Stimulated activated CD8-positive, alpha-beta memory T cell treated with anti-CD3 and anti-CD28 coated beads, Interleukin-2, amount 100 ng/mL, for 48 hours (primary cell): ENCODE measurements at places on chromosomes 6 and 20.
A peak's percentile ranks its signal among the peaks of the same experiment; 100 is the strongest.

DNA sequence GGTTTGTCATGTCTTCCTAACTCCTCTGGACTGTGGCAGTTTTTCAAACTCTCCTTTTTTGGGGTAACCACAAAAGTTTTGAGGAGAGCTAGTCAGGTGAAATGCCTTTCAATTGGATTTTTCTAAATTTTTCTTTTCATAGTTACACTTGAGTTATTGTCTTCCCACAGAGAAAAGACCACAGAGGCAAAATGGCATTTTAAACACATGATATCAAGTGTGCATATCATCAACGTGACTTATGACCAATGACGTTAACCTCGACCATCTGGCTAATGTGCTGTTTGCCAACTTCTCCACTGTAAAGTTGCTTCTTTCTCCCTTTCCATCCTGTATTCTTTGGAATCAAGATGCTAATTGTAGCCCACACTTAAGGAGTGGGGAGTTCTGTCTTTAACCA, 41.3 kb upstream of the SNAP25 start:
- DNase-seq = no peak

DNA sequence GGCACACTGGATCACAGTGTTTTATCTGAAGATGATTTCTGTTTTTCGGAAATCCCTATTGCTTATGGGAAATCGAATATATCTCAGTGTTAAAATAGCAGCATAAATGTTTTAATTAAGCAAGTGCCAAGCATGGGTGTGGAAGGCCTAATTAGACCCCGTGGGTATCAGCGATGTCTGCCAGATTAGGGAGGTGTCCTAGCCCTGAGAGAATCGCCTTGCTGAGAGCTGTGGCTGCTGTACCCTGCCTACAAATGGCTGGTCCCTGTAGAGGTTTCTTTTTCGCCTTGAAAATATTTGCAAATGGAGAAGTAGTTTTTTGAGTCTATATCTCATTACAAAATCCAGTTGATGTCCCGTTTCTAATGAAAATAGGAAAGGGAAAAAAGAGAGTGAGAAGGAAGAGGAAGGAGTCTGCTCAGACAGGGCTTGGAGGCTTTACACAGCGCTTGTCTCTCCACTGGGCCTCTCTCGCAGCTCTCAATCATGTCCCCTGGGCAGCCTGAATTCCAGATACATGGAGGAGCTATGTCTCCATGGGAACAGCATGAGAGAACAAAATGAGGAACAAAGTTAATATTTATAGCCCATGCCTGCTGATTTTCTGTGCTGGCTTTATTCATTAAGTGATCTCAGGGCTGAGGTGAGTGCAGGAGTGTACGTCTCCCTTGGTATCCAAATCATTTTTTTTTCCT, 35.2 kb upstream of the BCLAF1 start:
- DNase-seq = no peak

DNA sequence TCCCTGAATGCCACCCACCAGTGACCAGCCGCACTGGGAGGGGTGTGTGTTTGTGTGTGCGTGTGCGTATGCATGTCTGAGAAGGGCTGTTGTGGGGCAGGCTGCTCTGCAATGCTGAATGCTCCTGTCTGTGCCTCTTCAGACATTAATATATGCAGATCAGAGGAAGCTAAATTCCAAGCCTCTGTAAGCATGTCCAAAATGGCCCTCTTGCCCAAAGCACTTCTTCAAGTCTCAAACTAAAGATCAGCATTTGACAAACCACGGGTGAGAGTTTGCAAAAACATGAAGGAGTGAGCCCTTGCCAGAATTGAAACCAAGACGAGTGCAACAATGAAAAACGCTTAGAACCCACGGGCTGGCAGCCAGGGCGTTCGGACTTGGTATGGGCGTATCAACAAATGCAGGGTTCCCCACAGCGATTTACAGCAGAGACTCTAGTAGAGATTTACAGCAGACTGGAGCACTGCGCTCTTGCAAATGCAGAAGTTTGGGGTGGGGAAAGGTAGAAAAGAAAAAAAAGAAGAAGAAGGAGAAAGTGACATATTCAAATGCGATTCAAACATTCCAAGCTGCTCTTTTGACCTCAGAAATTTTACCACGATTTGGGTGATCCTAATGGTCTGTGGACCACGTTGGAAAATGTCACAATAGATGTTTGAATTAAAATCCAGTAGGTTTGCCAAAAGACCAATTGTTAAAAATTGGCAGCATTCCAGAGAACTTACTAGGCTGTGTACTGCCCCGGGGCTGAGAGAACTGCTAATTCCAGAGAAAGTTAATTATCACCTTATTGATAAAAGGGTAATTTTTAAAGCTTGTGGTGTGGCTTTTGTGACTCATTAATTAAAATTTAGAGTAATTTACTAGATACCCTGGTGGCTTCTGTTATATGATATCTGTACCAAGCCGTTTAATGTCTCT, 3.5 kb downstream of the SCML4 start:
- peak; percentile 16 for DNase-seq

DNA sequence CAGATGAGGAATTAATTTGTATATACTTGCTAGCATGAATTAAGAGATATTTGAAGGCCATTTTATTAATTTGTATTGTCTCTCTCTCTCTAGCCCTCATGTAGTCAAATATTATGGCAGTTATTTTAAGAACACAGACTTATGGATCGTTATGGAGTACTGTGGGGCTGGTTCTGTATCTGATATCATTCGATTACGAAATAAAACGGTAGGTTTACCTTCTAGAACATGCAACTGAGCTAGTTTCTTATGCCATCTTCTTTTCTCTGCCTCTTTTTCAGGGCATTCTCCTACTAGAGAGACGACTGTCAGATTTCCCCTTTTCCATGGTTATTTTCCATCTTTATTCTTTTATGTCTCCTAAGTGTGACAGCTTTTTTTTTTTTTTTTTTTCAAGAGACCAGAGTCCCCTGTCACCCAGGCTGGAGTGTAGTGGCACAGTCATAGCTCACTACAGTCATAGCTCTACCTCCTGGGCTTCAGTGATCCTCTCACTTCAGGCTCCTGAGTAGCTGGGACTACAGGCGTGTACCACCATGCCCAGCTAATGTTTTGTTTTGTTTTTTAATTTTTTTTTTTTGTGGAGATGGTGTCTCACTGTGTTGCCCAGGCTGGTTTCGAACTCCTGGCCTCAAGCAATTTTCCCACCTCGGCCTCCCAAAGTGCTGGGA, 15.6 kb downstream of the STK4 start:
- no peak for DNase-seq

DNA sequence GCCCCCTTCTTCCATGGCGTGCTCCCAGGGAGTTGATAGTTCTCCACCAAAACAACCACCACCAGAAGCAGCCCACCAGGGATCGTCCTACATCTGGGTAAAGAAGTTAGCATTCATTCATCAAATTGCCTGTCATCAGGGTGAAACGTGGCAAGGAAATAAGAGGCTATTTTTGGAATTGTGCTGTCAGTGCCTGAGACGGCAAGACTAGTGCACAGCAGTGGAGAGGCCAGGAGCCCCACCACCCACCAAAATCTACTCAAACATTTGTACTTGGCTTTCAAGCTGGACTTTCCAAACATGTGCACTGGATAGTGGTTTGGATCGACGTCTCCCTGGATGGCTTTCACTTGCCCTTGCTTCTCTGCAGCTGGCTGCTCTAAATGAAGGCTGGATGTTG, 44.8 kb downstream of the TXNDC5 start:
- no peak for DNase-seq

DNA sequence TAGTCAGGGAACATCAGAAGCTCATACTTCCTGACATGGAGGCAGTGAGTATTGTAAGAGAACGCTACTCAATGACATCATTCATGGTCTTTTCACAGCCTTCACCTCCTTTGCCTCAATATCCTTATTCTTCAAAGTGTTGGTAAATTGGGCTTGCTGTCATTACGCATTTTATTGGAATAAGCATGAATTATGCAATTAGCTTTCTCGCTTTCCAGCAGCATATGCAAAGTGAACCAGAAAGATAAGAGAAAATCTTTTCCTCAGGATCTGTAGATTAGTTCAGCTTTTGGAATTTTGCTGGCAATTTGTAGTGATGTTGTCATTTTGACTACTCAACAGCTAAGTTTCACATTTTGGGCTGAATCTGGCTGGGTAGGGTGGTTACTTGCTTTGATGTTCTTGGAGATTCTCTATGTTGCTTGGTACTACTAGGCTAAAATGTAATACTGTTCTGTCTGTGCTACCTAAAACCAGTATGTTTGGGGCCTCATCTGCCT, 1012.1 kb downstream of the KIF16B start:
- no peak for DNase-seq

DNA sequence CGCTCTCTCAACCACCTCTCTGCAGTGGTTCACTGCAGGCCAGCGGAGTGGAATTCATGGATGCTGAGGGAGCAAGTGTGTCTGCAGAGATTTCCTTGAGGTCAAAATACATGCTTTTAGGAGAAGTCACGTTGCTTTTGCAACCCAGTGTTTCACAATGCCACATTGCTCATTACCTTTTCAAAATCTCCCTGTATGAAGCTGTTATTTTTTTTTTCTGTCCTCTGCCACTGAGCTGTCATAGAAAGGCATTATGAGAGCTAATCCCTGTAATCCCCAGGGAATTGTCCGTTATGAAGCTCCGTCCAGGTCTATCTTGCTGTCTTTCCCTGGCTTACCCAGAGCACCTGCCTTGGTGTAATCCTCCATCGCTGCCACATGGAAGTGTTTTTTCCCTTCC, 60.5 kb upstream of the SLC22A23 start:
- DNase-seq = no peak

- no peak for DNase-seq
Measured at GRCh38 chr6:157152556-157152955, 170.8 kb downstream of the TMEM242 start.

DNA sequence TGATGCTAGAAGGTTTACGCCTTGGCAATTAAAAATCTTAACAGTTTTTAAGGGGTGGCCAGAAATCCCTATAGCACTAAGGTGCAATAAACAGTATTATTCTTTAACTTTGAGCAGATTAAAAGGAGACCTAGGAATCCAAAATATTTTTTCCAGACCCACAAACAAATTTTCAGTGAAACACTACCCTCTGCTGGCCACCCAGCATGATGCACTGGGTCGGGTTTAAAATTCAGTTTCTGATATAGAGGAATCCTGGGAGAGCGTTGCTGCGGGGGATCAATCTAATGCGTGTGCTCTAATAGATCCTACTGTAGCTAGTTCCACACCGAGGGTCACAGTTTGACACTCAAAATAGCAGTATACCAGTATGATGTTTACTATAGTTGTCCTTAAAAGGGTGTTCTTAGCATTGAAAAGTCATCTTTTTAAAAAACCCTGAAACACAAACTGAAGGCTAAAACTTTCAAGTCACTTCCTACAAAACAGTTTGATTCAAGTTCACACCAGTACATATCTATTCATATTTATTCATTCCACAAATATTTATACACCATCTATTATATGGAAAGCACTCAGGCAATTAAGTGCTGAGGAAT, 10.2 kb downstream of the UBE3D start:
- peak; percentile 2 for DNase-seq

DNA sequence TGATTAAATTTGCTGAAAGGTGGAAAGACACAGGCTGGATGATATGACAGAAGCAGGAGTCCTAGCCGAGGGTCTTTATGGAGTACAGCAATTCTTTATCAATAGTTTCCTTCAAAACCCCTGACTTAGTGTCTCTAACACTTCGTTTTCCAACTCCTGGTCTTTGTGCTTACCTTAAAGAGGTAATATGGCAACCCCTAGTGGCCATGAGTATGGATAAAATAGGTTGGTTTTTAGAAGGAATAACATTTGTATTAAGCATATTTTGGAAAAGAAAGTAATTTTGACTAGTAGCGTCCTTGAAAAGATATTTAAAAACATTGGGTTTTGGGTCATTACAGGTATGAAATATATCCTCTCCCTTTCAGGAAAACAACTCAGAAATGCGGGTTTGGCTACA, 51.9 kb downstream of the VGLL2 start:
- no peak for DNase-seq
